CD4-positive, alpha-beta T cell (primary cell): ENCODE measurements at places on chromosomes 11 and 22.

GRCh38 chr11:69642549-69642912, 1.6 kb downstream of the CCND1 start:
- DNase-seq: no peak

GRCh38 chr22:49322231-49322630, 505.4 kb downstream of the BRD1 start:
- DNase-seq: no peak

DNA sequence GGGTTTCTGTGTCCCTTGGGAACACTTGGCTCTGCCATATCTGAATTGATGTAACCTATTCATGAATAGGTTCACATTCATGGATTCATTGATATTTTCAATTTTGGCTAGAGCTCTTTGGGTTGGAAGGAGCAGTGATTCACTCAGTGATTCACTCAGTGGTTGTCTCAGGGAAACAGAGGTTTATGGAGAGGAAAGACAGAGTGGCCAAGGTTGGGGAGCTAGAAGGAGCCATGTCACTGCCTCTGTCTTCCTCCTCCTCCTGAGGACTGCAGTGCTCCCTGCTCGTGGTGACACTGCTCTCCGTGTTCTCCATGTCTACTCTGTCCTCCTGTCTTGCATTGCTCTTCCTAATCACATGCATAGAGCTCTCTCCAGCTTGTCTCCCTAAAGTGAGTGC, 17.4 kb downstream of the CEP164 start:
- no peak for DNase-seq

- no peak for DNase-seq
Measured at GRCh38 chr11:8593935-8594909, at the start of gene STK33. Gene STK33 (minus strand): TSS chr11:8594228. CDS start chr11:8474905, 119,323 bp downstream.

- DNase-seq: no peak
Measured at GRCh38 chr22:38924347-38924952, 33.0 kb upstream of the APOBEC3A start.

GRCh38 chr11:16846305-16846704, 107.9 kb downstream of the C11orf58 start:
- DNase-seq: no peak
